ENCODE measurements at places on chromosomes 12 and 14.

- no peak for DNase-seq
Observed at GRCh38 chr12:114392909-114393308, 13.0 kb downstream of the TBX5 start.

DNA sequence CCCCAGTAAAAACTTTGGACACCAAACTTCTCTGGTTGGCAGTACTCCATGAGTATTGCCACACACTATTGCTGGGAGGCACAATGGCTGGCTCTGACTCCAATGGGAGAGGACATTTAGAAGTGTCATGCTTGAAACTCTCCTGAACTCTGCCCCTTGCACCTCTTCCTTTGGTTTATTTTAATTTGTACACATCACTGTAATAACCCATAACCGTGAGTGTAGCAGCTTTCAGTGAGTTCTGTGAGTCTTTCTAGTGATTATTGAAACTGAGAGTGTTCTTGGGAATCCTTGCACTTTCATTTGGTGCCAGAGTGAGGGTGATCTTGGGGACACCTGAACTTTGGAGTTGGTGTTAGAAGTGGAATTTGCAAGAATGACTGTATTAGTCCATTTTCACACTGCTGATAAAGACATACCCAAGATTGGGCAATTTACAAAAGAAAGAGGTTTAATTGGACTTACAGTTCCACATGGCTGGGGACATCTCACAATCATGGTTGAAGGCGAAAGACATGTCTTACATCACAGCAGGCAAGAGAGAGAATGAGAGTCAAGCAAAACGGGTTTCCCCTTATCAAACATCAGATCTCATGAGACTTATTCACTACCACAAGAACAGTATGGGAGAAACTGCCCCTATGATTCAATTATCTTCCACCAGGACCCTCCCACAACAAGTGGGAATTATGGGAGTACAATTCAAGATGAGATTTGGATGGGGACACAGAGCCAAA lies 41.3 kb upstream of the CEP83 start:
- DNase-seq = no peak

DNA sequence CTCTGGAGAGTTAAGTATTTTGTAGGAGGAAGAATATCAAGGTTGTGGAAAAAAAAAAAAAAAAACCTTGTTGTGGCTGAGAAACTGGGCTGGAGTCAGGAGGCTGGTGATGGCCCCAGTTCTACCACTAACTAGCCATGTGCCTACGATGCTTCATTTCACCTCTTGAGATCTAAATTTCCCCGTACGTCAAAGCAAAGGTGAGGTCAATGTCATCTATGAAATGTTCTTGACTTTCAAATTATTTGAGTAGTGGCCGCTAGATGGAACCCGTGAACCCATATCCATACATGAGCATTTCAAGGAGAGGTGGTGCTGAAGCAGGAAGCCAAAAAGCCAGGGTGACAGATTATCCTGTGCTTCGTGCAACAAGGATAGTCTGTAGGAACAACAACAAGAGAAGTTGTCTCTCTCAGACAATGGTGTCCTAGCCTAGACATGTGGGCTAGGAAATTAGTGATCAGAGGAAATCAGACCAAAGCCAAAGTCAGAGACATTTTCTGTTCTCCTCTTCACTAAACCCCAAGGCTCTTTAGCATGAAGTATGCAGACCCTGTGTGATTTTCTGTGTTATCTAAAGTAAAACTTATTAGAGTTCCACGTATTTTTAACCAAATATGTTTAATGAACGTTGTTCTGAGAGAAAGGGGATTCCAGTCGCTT lies 95.5 kb upstream of the ETV6 start:
- peak; percentile 30 for DNase-seq

- DNase-seq = no peak
Observed at GRCh38 chr12:101957252-101957959, 80.0 kb downstream of the DRAM1 start.

GRCh38 chr12:80107221-80107620 lies 7.9 kb downstream of the OTOGL start:
- no peak for DNase-seq

- no peak for DNase-seq
Observed at GRCh38 chr14:106187216-106187615, 660.8 kb downstream of the TMEM121 start.

DNA sequence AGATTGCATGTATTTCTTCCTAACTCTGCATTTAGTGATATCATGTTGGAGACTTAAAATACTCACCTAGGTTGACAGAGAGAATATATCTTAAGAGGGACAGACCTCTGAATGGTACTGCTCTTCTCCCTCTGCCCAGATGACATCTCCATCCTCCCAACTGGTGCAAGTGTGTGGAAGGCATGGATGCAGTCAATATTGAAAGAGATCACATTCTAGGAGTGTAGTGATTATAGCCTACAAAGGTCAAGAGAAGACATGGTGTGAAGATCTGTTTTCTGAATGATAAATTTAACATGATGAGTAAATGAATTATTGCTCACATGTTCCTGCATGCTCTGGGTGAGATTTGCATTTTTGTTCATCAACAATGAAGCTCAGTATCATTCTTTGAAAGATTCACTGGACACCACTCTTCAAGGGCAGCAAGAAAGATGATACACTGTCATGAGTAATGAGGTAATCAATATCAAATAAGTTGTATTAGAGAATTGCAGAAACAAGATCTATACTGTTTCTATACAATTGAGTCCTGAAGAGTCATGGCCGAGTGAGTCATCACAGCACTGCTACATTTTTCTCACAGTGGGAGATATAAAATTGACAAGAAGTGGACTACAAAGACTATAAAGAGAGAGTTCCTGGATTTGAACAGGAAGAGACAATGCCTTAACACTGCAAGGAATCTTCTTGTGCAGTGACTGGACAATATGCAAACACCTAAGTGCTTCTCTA lies 183.3 kb upstream of the KRR1 start:
- DNase-seq = no peak

- no peak for DNase-seq
Observed at GRCh38 chr14:24613241-24613640, 3.8 kb upstream of the GZMH start.
